ENCODE measurements at places on chromosomes 6 and 20. TPM values are rescaled to one million over a fixed set of nuclear protein-coding genes. Genes with fewer than 3 reads are reported as not detected.

Gene CLIC5
- total RNA-seq, result not detected

Gene EMILIN3
- total RNA-seq, result 0.39 TPM

Gene ULBP2
- total RNA-seq, result 3.6 TPM

Gene TFAP2A
- 11.9 TPM for total RNA-seq

Gene REM1
- 0.82 TPM for total RNA-seq

Gene CALHM5
- total RNA-seq, result 0.05 TPM
